Esophagus muscularis mucosa (tissue), 4 donors: ENCODE measurements at places on chromosomes 4 and X. TPM values are rescaled to one million over a fixed set of nuclear protein-coding genes. Genes with fewer than 3 reads are reported as not detected.

GRCh38 chr4:15884666-15885065 is 53.9 kb downstream of the FGFBP1 start:
- no peak for DNase-seq

- DNase-seq, result no peak
These were observed 1203.5 kb downstream of the PCDH7 start for GRCh38 chr4:31923634-31924033.

GRCh38 chr4:95507147-95507546 is 41.6 kb downstream of the UNC5C start:
- DNase-seq, result no peak

- no peak for DNase-seq
These were observed 10.0 kb downstream of the CCDC110 start for GRCh38 chr4:185461565-185461964.

GRCh38 chrX:6095469-6095868 is 133.2 kb downstream of the NLGN4X start:
- no peak for DNase-seq

GRCh38 chr4:119506806-119507205 is 121.8 kb downstream of the PDE5A start:
- DNase-seq, result no peak

- DNase-seq, result no peak
These were observed 596.6 kb downstream of the DMD start for GRCh38 chrX:32614707-32615106.

- DNase-seq, result no peak
These were observed 959 bp upstream of the REST start for GRCh38 chr4:56906489-56907393.

GRCh38 chr4:82201805-82202641 is 171.8 kb downstream of the HNRNPD start:
- no peak for DNase-seq

RAB39B gene
- 0.84 TPM for total RNA-seq

- DNase-seq, result no peak
These were observed 3.7 kb upstream of the EXOC1 start for GRCh38 chr4:55849724-55850123.

GRCh38 chrX:34918091-34918736 is 24.4 kb upstream of the FAM47B start:
- DNase-seq, result no peak

DNA sequence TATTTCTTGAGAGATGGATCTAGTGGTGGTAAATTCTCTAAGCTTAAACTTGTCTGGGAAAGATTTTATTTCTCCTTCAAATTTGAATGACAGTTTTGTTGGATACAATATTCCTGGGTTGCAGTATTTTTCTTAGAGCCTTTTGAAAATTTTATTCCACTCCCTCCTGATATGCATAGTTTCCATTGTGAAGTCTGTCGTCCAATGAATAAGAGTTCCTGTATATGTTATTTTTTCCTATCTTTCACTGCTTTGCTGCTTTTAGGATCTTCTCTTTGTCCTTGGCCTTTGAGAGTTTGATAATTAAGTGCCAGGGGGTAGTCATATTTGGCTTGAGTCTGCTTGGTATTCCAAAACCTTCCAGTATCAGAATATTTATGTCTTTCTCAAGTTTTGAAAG is 1156.4 kb upstream of the AGA start:
- no peak for DNase-seq

GRCh38 chr4:30939069-30939468 is 218.9 kb downstream of the PCDH7 start:
- no peak for DNase-seq

GRCh38 chr4:874056-874455 is 48.1 kb upstream of the CPLX1 start:
- no peak for DNase-seq

SSX2B gene
- total RNA-seq, result not detected

DNA sequence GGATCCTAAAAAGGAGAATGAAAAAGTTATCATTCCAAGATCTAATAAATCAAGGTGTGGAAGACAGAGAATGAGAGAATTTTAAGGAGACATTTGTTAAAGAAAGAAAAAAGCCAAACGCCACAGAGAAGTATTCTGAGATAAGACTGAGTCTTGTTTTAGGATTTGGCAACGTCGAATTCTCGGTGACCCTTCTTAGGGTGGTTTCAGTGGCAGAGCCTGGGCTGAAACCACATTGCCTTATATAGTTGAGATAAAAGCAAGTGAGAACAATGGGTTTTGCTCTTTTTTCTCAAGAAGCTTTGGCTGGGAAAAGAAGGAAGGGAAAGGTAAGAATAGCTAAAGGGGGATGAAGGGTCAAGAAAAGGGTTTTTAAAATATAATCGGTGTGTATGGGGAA is 209.4 kb downstream of the VEGFC start:
- no peak for DNase-seq

DNA sequence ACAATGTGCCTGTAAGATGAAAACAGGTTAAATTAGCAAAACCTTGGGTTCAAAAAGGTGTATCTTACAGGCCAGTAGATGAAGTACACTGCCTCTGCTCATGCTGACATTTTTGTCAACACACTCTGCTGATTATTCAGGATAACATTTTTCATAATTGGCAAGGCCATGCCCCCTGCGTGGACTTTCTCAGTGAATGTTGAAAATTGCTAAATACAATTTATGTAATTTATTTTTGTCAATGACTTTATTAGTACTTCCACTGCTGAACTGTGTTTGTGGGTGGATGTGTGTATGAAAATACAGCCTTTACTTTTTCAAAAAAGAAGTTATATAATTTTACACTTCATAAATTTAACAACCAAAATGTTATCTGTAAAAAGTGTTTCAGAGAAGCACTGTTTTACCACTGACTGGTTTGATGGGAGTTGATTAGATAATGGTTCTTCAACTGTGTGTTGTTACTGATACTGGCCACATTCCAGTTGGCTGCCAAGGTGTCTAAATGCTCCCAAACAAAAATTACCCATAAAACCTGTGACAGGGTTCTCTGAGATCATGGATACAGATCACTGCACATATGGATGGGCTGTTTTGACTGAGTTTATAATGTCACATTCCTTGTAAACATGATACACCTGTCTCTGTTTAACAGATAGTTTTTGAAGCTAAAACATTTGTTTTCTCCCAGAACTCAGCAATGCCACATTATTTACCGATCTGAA is 151.9 kb upstream of the SLC7A11 start:
- no peak for DNase-seq

DNA sequence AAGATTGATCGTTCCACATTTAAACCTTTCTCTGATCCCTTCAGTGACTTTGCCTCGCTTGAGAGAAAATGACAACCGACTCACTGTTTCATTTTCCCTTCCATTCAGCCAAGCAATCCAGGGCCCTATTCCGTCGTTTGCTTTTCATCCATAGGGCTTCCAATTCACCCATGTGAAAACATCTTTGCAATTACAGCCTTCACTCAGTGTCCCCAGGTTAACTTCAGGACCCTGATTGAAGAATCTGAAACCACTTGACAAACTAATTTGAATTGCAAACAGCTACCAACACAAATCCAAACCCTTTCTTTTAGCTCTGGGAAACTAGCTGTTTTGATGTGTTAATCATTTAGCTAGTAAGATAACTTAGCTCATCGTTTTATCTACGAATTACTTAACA is 120.2 kb upstream of the FAM9C start:
- no peak for DNase-seq

VCX gene
- not detected for total RNA-seq

OCIAD1 gene
- total RNA-seq, result 82.1 TPM

GRCh38 chr4:95061220-95061619 is 303.5 kb downstream of the BMPR1B start:
- no peak for DNase-seq

IL2RG gene
- total RNA-seq, result 6.3 TPM

DNA sequence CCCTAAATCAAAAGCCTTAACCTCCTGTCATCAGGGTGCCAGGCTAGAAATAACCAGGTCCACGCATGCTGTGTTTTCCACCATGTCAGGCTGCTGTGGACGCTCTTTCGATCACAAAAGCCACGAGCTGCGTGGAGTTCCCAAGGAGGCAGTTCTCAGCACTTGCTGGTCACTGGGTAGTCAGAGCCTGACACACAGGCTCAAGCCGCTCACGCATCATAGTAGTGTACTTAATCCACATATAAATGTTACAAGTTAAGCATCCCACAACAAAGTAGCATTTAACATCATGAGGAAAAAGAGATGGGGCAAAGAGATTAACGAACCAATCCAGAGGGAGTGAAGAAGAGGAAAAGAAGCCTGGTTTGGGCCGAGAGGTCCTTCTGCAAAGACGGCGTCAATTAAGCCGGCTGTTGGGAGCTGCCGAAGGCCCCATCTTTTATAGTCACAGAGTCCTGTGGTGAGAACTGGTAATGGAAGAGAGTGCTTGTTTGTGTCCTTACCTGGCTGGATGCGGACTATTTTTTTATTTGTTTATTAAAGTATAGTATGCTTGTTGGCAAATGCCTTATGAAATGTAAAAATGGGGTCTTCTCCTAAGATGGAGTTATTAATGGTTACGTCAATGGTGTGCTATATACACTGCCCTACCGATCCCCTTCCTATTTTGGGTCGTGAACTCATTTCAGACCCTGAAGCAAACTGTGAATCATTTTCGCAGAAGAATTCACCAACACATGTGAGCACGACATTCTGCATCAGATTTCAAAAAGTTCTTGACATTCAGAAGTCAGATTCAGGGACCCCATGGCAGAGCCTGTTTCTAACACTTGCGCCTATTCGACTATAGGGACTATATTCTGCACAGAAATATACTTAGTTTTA is 675 bp downstream of the PRIMPOL start:
- DNase-seq, result no peak

DNA sequence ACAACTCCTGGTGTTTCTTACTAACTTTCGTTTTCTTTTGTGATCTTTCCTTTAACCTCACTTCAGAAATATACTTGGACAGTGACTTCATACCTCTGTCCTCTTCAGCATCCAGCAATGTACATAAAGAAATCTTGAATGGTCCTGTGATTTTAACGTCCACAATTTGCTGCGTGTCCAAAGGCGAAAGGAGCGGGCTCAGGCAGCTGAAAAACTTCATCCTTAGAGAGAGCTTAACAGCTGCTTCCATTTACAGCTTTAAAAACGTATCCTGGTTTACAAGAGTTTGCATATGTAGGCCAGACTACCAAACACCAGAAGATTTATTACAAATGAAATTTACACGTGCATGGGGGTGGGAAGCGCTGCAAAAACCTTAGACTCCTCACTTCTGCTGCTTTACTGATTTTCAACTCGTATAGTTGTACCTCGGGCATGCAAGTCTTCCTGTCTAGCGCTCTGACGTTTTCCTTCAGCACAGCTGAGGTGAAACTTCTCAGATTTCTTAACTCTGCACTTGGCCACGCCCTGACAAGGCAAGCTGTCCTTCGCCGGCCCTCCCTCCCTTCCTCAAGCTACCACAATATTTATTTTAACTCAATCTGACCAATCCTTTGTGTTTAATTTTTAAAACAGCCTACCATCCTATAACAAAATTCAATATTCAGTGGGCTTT is 406.4 kb downstream of the FAM47A start:
- no peak for DNase-seq

GRCh38 chr4:82947498-82947897 is 47.0 kb downstream of the THAP9 start:
- DNase-seq, result no peak

DCAF4L1 gene
- total RNA-seq, result under 0.01 TPM

GRCh38 chr4:183989461-183989860 is 84.4 kb downstream of the STOX2 start:
- no peak for DNase-seq

DNA sequence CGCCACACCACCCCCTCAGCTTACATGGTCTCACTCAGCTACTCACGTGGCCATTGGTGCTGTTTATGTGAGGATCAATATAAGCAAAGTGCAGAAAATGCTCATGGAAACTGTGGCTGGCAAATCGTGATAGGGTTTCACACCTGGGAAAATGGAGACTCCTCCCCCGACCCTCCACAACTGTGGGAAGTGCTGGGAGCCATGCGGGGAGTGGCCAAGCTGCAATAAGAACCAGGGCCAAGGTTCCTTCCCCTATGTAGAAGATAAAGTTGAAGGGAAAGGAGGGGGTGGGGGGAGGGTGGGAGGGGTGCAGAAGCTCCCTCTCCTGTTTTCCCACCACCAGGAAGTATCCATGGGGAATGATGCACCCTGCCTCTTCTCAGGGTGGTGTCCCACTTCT is 145.5 kb upstream of the MAMLD1 start:
- DNase-seq, result no peak

GRCh38 chr4:158006990-158007389 is 165.8 kb downstream of the GASK1B start:
- no peak for DNase-seq

CORIN gene
- total RNA-seq, result 2.4 TPM

STAP1 gene
- 0.42 TPM for total RNA-seq

- no peak for DNase-seq
These were observed 95.8 kb downstream of the MID1 start for GRCh38 chrX:10524578-10524977.

DNA sequence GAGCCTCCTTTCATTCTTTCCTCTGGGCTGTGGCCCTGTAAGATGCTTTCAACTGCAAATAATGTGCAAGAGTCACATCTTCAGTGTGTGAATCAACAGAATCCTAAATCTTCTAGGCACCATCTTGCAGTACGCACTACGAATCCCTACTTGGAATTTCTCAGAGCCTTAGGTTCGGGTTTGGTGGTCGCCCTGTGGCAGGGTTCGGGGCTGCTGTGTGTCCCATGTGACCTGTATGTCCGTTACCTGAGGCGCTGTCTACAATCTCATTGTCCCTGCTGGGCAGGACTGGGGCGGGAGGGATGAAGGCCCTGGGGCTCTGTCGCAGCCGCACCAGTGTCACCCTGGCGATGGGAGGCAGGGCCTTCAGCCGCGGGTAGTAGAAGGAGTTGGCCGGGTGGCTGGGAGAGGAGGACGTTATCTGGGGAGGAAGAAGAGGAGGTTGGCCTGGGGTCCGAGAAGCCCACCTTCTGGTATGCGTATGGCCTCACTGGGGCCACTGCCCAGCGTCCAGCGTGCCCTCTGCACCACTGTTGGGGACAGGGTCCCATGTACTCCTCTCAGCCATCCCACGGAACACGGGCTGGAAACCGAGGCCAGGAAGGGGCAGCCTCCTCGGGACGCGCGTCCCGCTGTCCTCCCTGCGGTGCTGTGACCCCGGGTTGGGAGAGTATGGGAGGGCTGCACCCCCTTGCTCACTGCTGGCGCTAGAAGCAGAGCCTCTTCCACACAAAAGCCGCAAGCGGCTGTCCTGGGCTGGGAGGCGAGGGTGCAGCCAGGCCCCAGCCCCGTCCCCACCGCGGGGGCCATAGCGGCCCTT is 2.0 kb downstream of the SPON2 start:
- peak; percentile 88 for DNase-seq

- no peak for DNase-seq
These were observed 178.5 kb downstream of the DCHS2 start for GRCh38 chr4:154313004-154313585.

HEPH gene
- 84.6 TPM for total RNA-seq

SPANXN1 gene
- total RNA-seq, result not detected

DNA sequence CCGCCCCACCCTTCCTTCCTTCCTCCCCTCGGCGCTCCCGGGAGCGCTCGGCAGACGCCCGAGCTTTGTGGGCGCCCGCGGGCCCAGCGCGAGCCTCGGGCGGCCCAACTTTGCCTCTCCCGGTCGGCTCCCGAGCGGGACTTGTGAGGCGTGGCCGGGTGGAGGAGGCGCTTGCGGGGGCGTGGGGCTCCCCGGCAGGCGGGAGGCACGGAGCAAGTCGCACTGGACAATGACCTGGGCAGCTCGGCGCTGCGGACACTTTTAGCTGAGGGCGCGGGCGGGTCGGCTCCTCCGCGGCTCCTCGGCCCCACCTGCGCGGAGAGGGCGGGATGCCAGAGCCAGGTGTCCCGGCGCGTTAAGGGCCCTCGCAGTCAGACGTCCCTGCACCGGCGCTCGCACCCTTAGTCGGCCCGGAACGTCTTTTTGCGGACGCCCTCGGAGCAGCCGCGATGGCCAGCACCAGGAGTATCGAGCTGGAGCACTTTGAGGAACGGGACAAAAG is 385 bp downstream of the DCLK2 start:
- DNase-seq, result peak; percentile 93
